HL-60 (cell line): ENCODE measurements at places on chromosomes 13 and 19.

DNA sequence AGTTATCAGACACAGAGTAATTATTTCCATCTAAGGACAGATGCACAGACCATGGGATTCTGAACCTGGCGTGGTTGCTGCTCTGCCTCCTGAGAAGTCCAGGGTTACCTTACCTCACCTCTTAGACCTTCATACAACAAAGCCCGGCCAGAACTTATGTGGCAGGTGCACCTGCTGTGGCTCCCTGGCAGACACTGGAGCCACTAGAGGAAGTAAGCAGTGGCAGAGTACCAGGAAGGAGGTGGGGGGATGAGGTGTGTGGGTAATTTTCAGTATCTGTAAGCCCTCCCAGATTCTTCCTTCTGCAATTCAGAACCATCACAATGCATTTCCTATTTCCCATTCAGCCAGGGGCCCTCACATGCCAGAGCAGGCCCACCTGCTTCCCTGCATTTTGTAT lies 106.1 kb upstream of the DOCK9 start:
- DNase-seq: no peak

- no peak for DNase-seq
These were observed 10.0 kb downstream of the GTPBP3 start for GRCh38 chr19:17347361-17347760.

- DNase-seq: no peak
These were observed 619 bp upstream of the EXOC3L2 start for GRCh38 chr19:45245826-45246225.

GRCh38 chr13:59680429-59681024 lies 483.2 kb downstream of the DIAPH3 start:
- DNase-seq: no peak

DNA sequence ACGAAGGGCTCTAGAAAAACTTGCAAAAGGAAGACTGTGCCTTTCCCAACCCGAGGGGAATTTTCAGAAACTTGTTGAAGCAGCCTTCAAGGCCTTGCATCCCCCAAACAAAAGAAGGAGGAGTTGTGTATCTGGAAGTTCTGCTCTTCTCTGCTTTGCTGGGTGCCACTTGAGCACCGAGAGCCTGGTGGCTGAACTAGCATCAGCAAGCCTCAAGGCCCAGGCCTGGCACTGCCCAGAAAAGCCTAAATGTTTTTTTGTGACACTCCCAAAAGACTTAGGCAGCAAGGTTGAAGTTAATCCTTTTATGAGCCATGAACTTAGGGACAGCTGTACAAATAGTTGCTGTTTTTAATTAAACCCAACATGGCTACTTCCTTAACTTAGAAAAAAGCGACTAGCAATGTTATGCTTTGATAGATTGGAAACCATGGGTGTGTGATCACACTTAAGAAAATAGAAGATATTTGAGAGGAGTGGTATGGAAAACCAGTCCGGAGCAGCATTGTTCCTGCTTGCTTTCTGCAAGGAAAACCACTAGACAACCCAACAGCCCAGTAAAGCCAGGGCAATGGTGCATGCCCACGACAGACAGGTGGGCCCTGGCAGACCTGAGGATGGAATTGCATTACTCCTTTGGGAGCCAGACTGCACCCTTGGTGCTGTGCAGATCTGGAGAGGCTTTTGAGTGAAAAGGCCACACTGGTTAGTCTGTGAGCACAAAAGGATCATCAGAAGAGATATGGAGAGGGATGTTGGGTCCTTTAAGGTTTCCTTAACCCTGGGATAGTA lies 788 bp upstream of the DLEU7 start:
- no peak for DNase-seq

- no peak for DNase-seq
These were observed 694 bp downstream of the CLN5 start for GRCh38 chr13:76992548-76993001.

DNA sequence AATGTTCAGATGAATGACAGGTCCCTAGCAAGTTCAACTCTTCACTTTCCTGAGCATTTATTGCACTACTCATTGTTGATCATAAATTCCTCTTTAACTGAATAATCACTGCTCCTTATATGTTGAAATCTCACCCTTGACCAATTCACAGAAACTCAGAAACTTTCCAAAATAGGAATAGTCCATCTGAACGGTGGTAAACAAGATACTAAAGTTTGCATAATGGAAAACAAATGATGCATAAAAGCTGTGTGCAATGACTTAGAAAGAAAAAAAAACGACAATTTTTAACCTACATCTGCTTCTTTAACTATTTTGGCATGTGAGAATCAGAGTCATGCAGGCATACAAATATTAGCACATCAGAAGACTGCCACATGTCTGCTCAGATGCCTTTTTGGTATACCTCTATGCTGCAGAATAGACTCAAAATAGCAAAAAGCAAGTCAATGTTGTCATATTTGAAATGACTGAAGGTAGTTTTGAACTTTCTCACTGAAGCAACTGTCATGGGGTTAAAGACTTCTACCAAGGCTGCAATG lies 34.8 kb downstream of the SLC10A2 start:
- DNase-seq: no peak

- DNase-seq: no peak
These were observed 6.4 kb downstream of the ERCC2 start for GRCh38 chr19:45363861-45364459.

- DNase-seq: no peak
These were observed 21.4 kb downstream of the BBC3 start for GRCh38 chr19:47209319-47210179.

DNA sequence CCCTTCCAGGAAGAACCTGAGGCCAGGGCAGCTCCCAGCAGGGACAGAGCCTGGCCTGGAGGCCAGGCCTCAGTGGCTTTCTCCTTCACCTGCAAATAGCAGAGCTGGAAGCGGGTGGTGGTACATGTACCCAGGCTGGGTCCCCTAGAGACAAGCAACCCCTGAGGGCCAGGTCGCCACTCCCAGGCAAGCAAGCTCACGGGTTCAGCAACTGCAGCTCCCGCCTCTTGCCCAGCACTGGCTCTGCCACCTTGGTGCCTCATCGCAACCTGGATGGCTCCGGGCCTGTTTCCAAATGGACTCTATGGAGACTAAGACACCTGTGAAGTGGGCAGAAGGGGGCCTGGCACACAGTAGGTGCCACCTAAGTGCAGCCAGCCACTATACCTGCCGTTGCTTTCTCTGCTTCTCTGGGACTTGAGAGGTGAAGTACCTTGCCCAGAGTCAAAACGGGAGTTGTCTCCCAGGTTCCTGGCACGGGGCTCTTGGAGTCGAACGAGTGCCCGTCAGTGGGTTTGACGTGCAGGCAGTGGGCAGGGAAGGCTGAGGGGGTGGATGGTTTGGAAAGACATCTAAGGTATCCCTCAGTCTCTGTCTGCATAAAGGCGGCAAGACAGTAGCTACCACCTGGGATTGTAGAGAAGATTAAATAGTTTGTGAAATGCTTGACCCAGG lies 2.4 kb upstream of the PLPP2 start:
- no peak for DNase-seq

- no peak for DNase-seq
These were observed 12.7 kb upstream of the AKAP8L start for GRCh38 chr19:15431396-15432017.

GRCh38 chr19:29634002-29634401 lies 27.9 kb downstream of the POP4 start:
- no peak for DNase-seq
